ENCODE measurements at places on chromosomes 3 and 15. TPM values are rescaled to one million over a fixed set of nuclear protein-coding genes. Genes with fewer than 3 reads are reported as not detected.

DNA sequence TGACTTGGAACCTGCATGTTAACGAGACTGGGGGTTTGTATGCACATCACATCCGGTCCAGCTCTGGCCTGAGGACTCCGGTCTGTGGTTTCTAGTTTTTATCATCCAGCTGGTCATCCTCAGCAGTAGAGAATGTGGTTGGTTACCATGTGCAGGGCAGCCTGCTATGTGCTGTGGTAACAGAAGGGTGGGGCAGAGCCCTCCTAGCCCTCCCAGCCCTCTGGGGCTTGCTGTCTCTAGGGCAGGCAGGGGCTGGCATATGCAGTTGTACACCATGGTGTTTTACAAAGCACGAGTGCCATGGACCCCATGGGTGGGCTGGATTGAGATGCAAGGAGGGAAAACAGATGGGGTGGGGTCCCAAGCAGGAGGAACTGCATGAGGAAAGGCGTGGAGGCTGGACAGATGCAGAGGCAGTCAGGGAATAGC is 70.2 kb downstream of the APBA2 start:
- no peak for DNase-seq

DNA sequence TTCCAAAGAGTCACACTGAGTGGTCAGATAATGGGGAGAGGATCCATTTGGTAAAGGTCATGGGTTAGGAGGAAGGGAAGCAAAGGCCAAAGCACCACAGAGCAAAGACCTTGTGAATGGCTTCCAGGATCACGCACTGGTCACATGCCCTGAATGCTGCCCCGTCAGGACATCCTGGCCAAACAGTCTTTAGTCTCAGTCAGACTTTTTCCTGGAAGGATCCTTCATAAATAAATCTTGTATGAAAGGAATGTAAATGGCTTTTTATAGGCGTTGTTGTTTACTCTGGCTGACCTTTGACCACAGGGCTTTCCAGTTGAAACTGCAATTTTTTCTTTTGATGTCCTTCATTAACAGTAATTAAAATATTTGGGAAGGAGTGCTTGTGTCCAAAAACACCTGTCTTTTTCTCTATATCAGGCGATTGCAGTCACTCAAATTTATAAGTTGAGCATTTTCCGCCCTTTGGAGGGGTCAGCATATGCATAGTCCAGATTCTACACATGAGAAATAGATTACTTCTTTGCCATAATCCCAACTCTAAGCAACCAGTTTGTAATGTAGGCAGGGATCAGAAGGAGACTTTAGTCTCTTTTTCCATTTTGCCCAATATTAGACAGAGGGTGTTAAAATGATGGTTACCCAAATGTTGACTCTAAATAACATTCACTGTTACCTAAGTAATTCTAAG is 48.4 kb downstream of the CHAC1 start:
- DNase-seq: no peak

GRCh38 chr3:107882881-107883280 is 207.9 kb downstream of the CD47 start:
- DNase-seq: no peak

- no peak for DNase-seq
These were observed 48.7 kb upstream of the CRTC3 start for GRCh38 chr15:90481023-90481422.

Gene CTXND1
- total RNA-seq: 1.9 TPM
